IMR-90 (cell line): ENCODE measurements at places on chromosomes 16 and 17.

DNA sequence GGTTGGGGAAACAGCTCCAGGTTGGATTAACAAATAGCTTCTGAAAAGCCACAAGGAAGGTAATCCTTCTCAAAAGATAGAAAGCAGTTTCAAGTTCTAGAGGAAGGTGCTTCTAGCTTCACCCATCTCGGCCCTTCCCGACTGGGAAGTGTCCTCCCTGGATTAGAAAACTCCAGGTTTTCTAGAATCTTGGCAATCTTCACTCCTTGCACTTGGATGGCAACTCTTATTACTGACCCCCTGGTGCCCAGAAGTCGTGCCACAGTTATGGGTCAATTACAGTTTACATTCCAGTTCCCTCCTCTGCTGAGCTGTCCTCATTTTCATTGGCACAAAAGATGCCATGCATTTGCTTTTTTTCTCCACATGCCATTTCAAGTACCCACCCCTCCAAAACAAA, 65.6 kb downstream of the SMG6 start:
- DNase-seq: no peak

- DNase-seq: peak; percentile 67
These were observed 70.5 kb downstream of the MARF1 start for GRCh38 chr16:15572329-15573001.

- no peak for DNase-seq
These were observed 187.5 kb upstream of the RPL38 start for GRCh38 chr17:74015990-74016389.

DNA sequence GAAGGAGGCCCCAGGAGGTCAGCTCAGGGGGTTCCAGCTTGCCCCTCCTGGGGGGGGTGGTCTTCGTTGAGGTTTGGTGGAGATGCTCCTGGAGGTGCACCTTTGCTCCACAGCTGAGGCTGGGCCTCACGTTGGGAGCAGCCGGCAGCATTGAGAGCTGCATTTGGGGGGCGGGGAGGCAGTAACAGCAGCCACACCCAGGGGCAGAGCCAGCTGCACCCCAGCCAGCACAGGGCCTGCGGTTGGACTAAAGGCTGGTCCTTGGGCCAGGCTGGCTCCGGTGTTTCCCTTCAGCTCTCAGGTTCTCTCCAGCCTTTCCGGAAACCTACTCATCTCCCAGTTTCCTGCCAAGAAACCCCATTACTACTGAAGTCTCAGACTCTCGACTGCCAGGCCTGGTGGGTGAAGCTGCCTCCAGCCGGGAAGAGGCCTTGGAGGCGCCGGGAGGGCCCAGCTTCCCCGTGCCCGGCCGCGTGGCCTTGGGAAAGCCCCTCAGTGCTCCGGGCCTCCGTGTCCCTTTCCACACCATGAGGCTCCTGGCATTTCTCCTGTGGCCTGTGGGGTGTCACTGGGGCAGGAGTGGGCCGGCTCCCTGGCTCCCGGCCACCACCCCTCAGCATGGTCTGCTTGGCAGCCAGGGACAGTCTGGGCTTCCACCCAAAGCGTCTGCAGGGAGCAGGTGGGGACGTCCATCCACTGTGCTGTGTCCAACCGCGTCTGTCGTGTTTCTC, 14.0 kb upstream of the BAIAP2 start:
- DNase-seq: peak; percentile 34

DNA sequence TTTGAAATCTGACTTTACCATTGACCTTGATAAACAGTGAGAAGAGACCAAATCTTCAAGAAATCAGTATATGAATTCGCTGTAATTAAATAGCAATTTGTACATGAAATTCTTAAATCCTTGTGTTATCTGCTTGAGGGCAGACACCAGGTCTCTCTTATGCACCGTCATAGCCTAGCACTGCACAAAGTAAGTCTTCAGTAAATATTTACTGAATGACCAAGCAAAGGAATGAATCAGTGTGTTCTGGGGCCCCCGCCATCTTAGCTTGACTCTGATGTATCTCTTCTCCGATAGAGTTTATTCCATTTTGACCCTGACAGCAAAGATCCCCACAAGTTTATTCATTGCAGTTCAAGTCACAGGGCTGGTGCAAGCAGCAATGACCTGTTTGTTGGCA, 328.0 kb downstream of the TMEM114 start:
- no peak for DNase-seq

DNA sequence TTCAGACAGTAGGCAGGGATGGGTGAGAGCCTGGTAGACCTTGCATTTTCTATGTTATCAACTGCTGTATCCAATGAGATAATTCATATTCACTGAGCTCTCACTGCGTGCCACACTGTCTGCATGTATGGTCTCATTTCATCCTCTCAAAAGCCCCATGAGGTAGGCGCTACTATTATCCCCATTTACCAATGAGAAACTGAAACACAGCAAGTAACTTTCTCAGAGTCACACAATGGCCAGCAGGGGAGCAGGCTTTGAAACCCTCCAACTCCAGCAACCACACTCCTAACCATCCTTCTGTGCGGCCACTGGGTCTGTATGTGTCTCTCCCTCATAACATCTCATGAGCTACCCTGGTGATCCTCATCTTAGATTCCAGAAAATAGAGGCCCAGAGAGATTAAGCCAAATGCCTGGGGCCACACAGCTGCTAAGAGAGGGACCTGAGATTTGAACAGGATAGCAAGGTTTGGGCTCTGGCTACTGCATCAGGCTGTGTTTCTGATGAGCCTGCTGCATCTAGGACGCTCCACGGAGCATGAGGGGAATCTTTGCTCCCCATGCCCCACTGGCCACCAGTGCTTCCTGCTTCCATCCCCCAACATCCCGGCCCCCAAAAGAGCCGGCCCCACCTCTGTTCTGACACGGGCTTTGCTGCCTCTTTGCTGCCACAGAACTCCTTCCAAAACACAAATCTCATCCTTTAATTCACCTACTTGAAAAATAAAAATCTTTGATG, 3.2 kb downstream of the CCR7 start:
- DNase-seq: no peak

DNA sequence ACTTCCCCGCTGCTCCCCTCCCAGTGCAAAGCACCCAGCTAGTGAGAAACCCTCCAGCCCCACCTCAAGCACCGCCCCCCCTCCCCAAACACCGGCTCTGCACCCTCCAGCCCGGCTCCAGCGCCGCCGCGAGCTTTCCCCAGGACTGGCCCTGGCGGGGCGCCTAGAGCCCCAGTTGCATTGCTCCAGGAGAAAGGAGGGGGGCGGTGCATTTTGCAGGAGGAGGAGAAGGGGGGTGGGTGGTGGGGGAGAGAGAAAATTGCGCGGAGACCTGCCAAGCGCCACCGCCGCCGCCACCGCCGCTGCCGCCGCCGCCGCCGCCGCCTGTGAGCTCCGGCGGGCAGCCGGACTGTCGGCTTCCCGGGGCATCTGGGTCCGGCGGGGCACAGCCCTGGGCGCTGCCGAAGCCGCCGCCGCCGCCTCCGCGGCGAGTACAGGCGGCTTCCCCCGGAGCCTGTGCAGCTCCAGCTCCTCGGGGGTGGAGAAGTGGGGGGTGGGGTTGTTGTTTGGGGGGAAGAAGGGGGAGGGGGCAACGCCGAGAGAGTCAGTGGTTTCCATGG, 333 bp upstream of the NOG start:
- DNase-seq: peak; percentile 54

GRCh38 chr16:71867939-71868338, 16.0 kb downstream of the ZNF821 start:
- DNase-seq: no peak

DNA sequence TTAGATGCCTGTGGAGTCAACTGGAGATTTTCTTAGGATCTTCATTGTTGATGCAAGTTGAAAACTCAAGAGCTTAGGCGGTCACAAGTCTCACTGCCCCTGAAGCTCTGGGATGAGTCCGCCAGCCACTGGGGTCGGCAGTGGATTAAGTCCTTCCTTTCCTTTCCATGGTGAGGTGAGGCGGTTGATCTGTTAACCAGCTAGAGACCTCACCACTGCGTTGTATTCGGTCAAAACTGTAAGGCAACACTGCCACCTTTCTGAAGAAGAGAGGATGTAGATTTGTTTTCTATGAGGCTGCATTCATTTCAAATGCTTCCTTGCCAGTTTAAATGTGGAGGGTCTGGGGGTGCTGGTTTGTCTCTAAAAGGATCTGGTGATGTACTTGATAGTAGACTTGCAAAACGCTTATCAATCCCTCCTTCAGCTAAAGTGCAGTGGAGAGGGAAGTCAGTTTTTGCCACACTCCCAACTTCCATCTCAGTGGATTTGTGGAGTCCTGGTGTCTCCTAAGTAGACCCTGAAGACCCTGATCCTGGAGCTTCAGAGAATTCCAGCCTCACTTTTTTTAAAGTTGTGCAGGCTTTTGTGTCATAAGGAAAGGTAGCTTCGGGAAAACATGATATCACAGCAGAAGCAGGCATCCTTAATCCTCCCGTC, 1.7 kb downstream of the MYOCD start:
- DNase-seq: peak; percentile 89

DNA sequence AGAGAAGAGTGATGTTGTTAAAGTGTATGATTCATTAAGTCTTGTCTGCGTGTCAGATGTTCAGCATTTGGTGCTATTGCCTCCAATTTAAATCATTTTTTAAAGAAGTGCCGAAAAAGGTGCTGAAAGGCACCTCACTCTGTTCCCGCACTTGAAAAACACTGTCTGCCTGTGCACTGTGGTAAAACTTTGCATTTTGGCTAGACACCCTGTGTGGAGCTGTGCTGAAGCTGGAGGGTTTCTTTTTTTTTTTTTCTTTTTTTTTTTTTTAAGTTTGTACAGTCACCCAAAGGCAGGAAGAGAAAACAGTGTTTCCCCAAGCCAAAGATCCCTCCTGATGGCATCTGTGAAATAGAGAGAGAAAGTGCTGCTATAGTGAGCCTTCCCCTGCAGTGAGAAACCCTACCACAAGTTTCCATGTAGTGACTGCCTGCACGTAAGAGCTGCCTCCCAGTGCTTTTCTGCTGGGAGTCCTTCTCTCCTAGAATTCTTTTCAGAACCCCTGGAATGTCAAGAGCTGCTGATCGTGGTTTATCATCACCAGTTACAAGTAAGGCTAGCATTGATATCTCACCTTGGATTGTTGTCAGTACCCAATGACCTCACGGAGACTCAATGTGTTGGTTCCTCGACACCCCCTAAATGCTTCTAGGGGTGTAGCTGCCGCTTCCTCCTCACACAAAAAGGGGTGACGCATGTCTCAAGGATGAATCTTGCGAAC, 116.0 kb upstream of the SOX9 start:
- no peak for DNase-seq

- DNase-seq: no peak
These were observed 12.5 kb upstream of the SLC13A2 start for GRCh38 chr17:28460901-28461300.

- DNase-seq: no peak
These were observed 182.3 kb upstream of the GSE1 start for GRCh38 chr16:85430523-85431421.

GRCh38 chr16:27951489-27952120, 111.9 kb downstream of the GSG1L start:
- peak; percentile 43 for DNase-seq

DNA sequence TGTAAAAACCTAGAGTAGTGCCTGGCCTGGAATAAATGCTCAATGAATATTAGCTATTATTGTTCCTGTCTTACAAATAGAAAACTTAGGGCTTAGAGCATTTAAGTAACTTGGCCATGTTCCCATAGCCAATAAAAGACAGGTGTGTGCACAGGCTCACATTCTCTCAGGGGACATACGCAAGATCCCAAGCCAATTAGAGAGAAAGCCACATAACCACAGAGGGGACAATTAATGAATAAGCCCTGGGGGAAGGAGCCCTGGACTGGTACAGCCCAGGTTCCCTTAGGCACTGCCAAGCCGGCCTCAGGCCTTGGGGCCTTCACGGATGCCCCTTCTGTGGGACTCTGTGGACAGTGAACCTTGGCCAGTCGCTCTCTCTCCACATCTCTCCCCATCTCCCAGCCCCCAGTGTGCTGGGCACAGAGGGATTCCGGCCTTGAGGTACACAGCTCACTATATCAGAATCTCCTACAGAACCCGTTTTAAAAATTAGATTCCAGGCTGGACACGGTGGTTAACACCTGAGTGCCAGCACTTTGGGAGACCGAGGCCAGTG, 27.3 kb upstream of the ABCC12 start:
- DNase-seq: no peak

DNA sequence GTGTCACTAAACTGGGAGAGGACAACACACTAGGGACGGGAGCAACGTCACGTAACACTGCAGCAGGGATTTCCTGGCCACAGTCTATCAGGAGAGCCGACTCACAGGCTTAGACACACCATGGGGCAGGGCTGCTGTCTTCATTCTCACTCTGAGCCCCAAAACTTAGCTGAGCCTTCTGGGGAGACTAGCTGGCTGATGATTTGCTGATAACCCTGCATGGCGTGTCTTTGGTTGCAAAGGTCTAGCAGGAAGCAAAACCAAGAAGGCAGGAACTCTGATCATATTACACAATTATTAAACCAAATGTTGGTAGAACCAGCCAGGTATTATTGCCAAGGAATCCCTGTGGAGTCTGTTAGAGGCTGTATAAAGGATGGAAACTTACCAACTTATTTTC, 345.0 kb downstream of the SLC39A11 start:
- DNase-seq: no peak

DNA sequence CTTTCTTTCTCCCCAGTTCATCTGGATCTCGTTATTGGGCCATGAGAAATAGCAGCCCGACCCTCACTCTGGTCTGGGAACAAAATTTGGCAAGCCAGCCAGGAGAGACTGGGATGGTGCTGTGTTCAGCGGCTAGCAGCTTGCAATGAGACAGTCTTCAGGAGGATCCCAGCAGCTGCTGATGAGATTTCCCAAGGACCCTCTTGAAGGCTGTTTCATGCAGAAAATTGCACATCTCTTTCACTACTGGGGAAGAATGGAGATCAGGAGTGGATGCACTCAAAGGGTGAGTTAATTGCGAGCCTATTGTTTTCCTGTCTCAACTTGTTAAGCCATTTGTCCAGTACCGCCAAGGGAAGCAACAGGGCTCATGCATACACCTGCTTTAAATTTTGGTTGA, 5.5 kb upstream of the COIL start:
- no peak for DNase-seq

DNA sequence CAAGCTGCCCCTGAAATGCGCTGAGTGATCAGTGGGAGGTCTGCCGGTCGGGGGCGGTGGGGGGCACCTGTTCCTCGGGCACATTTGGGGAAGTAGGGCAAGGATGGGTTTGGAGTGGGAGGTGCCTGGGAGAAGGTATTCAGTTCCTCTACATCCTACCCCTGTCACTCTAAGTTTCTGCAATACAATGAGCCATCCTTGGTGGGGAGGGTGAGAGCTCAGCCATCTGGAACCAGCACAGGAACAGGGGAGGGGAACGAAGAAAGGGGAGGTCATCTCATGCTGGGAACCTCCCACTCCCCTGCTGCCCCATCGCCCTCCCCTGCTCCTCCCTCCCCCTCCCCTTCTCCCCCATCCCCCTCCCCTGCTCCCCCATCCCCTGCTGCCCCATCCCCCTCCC, 4.2 kb downstream of the DPH1 start:
- DNase-seq: no peak

GRCh38 chr17:74077231-74077630, 126.2 kb upstream of the RPL38 start:
- DNase-seq: no peak
